ENCODE measurements at places on chromosomes 16 and 17.

DNA sequence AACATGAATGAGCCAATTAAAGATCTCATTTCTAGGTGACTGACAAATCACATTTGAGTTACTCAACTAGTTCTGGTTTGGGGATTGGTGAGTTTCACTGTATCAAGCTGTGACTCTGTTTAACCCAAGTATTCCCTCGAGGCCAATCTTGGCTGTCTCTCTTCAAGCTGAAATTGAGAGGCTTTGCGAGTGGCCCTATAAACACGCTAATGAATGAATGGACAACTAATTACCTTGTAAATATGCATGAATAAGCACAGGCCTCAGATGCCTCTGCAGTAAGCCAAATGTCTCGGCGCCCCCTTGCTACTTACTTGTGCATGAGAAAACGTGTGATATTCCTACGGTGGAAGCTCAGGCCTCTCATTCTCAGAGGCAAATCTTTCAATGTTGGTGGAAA is 450.3 kb upstream of the PSMD7 start:
- DNase-seq = no peak

DNA sequence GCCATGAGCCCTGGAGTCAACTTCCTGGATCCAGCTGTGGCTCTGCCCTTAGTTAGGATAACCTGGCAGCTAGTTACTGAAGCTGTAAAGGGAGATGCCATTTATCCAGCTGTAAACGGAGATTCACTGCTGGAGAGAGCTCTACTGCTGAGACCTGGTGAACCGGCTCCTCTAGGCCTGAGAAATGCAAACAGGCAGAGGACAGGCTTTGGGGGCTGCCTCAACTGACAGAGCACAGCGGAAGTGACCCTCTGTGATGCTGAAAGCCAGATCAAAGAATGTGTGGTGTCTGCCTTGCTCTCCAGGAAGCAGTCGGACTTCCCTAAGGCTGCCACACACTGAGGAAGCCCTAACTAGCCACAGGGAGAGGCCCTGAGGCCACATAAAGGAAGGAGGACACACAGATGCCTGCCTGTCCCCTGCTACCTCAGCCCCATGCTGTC is 21.9 kb upstream of the GPRC5C start:
- no peak for DNase-seq

- no peak for DNase-seq
These were observed 17.0 kb downstream of the DHODH start for GRCh38 chr16:72025404-72026114.

GRCh38 chr16:9311303-9311954 is 220.0 kb downstream of the HAPSTR1 start:
- DNase-seq = peak; percentile 53

DNA sequence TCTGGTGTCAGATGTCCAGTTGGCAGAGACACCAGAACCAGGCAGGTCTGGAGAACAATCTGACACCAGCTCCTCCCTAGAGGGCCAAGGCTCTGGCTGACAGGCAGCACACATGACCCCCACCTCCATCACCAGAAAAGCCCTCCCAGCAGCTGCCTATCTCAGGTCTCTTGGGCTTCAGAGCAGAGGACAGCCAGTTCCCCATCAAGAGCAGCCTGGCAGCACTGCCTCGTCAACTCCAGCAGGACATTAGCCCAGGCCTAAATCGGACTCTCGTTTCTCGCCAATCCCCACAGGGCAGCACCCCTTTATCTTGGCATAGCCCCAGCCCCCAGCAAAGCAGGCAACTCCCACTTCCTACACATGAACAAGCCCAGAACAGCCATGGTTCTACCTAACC is 4.4 kb downstream of the JUP start:
- DNase-seq = no peak

DNA sequence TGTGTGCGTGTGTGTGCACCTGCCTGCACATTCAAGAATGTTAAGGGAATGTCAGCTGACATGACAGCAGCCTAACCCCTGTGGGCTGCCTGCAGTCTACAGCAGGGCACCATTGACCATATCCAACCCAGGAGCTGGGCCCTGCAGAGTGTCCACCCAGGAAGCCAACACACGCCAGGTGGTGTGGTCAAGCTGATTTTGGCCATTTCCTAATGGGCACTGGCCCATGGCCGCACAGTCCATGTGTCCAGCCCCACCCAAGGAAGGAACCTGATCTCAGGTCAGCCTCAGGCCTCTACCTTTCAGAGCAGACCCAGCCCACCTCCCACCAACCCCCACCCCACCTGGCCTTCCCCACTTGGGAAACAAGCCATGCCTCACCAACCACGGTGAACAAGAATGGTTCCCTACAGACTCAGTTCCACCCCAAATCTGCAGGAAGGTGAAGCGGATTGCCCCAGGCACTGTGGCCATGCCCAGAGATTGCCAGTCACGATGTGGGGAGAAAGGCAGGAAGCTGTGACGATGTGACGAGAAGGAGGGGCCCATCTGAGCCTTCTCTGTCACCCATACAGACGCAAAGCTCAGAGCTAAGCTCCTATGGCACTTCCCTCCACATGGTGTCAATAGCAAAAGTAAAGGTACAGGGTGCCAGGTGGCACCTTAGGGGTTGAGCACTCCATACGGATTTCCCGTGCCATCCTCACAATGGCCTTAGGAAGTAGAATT is 77.5 kb downstream of the ZNF423 start:
- DNase-seq = no peak

- no peak for DNase-seq
These were observed 77.5 kb downstream of the MRTFB start for GRCh38 chr16:14148569-14148968.

- DNase-seq = no peak
These were observed 84.5 kb upstream of the CORO6 start for GRCh38 chr17:29707212-29707571.

- no peak for DNase-seq
These were observed 19.7 kb upstream of the MEIOC start for GRCh38 chr17:44636562-44636961.

GRCh38 chr17:77316191-77316641 is 175.4 kb downstream of the SEC14L1 start:
- DNase-seq = no peak

GRCh38 chr17:65270499-65271253 is 133.5 kb downstream of the RGS9 start:
- no peak for DNase-seq

DNA sequence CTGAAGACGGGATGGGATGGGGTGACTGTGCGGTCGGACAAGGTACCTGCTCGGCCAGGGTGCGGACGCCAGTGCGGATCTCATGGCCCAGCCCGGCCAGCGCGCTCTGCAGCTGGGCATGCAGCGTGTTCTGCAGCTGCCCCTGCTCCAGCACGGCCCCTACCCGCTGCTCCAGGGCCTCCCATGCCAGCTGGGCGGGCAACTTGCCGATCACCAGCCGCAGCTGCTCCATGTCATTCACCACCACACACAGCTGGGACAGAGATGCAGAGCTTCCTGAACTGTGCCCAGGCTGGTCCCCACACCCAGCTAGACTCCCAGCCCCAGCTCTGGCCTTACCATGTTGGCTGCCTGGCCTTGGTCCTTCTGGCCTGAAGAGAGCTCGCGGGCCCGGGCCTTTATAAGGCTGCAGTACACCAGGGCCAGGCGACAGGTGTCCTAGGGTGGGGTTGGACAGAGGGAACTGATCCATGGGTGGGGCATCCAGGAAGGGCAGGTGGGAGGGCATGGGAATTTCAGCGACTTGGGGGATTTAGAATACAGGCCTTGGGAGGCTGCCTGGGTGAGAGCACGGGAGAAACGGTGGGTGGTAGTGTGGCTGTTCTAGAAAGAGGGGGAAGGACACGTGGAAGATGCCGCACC is 9.8 kb downstream of the UNC13D start:
- no peak for DNase-seq

DNA sequence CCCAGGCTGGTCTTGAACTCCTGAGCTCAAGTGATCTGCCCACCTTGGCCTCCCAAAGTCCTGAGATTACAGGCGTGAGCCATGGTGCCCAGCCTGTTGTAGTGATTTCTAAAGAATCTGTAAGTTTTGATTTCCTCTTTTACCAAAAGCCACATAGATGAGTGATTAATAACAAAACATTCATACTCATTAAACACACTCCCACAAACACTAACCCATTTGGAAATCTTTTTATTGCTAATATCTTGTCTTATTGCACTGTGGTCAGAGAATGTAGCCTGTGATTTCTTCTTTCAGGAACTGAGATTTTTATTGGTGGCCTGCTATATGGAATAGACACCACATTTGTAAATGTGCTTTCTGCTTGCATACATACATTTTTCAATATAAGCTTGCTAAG is 31.6 kb downstream of the MYH10 start:
- DNase-seq = no peak

DNA sequence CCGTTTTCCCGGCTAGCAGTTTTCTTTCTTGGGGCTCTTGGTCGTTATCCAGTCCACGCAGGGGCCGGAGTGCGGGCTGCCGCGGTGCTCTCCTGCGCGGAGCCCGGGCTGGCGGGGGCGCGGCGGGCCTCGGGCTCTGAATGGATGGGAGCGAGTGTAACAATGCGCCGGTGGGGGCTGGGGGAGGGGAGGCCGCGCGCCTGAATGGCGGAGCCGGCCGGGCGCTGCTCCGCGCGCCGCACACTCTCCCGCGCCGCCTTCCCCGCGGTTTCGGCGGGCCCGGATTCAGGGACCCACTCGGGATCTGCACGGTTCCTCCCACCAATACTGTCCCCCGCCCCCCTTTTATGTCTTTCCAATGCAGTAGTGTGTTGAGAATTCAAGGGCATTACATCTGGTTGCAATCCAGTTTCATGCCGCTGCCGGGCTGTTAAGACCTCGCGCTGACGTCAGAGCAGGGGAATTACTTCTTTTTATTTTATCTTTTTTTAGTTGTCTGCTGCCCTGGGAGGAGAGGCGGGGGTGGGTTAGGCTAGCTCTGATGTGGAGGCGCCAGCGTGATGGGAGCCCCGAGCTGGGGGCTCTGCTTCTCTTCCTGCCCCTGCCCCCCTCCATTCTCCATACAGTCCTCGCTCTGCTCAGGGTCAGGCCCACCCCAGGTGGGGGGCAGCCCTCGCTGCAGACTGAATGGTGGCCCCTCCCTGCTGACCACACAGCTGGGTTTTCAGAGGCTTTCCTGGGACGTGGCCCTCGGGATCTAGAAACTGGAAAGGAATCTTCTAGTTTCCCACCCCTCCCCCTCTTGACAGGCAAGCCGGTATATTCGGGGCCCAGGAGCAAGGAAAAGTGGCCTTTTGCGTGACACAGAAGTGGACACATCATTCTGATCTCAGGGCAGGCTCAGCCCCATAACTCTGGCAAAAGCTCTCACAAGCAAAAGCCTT is 1.8 kb downstream of the RAI1 start:
- DNase-seq = peak; percentile 50

- DNase-seq = no peak
These were observed 51.4 kb downstream of the C16orf78 start for GRCh38 chr16:49424961-49425360.

GRCh38 chr16:53949715-53950410 is 245.9 kb downstream of the FTO start:
- DNase-seq = no peak

GRCh38 chr16:23826528-23827045 is 9.2 kb upstream of the PRKCB start:
- no peak for DNase-seq

- DNase-seq = no peak
These were observed 244.9 kb downstream of the PRKCA start for GRCh38 chr17:66547151-66547865.

- no peak for DNase-seq
These were observed 795 bp upstream of the HBM start for GRCh38 chr16:164827-165538.

DNA sequence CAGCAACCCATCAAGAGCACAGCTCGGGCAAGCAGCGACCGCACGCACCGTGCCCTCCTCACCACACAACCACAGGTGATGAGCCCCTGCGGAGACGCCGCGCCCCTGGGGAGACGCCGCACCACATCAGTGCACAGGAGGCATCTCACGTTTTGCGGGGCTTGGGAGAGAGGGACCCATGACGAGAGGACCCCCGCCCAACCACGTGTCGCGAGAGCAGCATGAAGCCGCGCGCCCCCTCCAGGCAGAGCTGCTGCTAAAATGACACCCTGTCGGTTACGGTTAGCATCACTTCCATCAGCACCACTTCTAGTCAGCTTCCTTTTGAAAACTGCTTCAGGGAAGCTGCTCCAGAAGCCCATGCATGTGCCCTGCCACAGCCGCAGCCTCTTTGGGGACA is 45.3 kb downstream of the KLHDC4 start:
- no peak for DNase-seq

DNA sequence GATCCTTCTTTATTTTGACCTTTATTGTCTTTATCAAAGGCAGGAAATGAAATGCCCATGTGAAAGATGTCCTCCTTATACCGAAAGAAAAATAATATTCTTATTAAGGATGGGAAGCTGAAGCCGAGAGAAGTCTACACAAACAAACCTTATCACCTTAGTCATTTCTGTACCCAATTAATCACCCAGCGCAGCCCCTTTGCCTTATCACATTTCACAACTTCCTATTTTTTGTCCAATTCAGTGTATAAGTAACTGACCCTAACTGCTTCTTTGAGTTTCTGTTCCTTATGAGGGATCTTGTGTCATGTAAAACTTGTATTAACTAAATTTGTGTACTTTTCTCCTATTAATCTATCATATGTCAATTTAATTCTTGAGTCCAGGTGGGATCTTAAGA is 16.4 kb upstream of the CCL23 start:
- DNase-seq = no peak

- no peak for DNase-seq
These were observed 64.1 kb downstream of the RMI2 start for GRCh38 chr16:11409398-11409797.

- DNase-seq = peak; percentile 14
These were observed 16.7 kb downstream of the GNGT2 start for GRCh38 chr17:49193513-49194296.

- DNase-seq = no peak
These were observed 14.1 kb downstream of the RMI2 start for GRCh38 chr16:11359370-11359769.

DNA sequence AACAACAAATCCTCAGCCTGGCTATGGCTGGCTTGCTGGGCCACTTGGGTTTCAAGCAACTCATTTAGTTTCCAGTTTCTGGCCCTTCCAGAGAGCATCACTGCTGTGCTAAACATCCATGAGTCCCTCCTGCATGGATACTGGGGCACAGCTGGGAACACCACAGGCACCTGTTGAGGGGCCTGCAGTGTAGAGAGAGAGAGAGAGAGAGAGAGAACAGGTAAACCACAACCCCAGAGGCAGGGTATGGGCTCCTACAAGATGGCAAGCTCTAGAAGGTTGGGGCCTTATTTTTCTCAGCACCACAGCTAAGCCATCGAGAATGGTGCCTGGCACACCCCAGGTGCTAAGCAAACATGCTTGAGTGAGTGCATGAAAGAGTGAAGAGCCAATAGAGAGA is 120.3 kb downstream of the RBFOX3 start:
- DNase-seq = no peak
